Brain microvascular endothelial cell (primary cell): ENCODE measurements at places on chromosomes 5 and 9.

GRCh38 chr5:127970854-127971425 is 112.6 kb upstream of the SLC12A2 start:
- DNase-seq: no peak

GRCh38 chr9:123389070-123389469 is 33.1 kb downstream of the CRB2 start:
- DNase-seq: no peak

GRCh38 chr5:123549256-123549904 is 37.4 kb downstream of the CSNK1G3 start:
- DNase-seq: no peak

DNA sequence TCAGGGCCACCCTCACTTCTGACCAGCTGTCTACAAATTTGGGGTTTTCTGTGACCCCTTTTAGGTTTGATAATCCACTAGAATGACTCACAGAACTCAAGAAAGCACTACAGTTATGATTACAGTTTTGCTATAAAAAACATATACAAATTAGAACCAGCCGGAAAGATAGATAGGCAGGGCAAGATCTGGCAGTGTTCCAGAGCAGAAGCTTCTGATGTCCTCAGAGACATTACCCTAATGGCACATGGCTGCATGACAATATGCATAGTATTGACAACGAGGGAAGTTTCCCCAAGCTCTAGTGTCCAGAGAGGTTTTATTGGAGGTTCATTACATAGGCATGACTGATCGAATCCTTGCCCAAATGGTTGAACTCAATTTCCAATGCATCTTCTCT is 158.1 kb downstream of the RAB3C start:
- DNase-seq: no peak

DNA sequence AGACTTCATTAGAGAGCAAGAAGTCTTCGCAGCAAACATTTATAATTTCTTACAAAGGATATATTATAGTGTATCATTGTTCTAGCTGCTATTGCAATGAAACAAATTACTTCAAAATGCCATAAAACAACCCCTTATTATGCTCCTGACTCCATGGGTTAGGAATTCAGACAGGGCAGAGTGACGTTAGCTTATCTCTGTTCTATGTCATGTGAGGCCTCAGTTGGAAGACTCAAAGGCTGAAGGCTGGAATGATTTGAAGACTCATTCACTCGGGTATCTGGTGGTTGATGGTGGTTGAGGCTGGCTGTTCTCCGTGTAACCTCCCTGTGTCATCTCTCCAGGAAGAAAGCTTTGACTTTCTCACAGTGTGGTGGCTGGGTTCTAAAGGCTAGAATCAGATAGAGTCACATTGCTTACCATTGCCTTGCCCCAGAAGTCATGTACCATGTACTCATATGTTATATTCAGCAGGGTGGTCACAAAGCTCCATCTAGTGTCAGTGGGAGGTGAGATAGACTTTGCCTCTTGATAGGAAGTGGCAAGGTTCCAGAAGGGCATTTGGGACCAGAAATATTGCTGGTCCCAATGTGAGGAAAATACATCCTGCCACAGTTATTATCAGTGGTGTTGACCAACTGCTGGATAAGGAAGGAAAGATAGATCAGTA is 226.9 kb downstream of the TMEM38B start:
- peak; percentile 50 for DNase-seq

DNA sequence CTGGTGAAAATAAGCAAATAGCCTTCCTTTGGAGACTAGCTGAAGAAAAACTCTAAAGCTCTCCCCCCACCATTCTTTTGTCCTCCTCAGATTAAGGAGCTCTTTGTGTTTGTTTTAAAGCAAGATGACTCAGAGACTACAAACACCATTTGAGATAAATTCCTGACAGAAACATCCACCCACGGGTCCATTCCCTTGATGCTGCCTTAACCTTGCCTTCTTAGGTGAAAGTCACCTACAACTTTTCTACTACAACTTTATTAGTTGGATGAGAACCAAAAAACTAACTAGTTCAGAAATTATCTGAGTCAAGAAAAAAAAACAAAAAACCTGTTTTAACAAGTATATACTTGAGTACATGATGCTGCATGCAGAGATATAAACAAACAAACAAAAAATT is 831.1 kb downstream of the NR2F1-AS1 start:
- peak; percentile 53 for DNase-seq

- DNase-seq: no peak
These were observed 15.3 kb upstream of the TMEM250 start for GRCh38 chr9:136133959-136134484.
